Astrocyte (in vitro differentiated cells and primary cell): ENCODE measurements at places on chromosomes 7 and 10.

GRCh38 chr10:33073641-33074415 is 115.8 kb upstream of the ITGB1 start:
- DNase-seq = no peak

DNA sequence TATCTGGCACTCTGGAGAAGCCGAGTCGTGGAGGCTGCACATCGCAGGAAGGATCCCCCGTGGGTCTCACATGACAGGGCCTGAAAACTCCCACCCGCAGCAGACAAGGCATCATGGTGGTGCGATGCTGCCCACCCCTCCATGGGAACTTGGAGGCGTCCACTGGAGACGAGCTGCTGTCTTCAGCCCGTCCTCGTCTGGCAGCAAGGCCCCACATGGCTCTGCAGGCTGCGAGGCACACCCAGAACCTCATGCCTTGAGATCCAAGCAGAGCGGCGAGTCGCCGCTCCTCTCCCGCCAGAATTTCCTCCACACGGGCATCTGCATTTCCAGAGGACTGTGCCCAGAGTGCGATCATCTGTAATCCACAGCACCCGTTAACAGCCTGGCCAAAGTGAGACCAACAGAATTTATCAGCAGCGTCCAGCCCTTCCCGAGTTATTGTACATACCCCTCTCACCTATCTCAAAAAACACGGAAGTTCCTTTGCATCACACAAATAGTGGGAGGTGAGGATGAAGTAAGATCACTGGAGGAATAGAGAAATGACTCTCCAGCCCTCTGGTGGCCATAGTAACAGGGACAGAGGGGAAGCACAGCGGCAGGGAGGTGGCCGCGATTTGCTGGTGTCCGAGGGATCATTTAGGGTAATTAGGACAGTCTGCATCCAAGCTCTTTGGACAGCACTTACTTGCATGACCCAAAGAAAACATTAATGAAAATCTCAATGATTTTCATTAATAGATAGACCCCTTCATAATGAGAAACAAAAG is 292.4 kb downstream of the USP6NL start:
- no peak for DNase-seq

GRCh38 chr7:21915140-21915539 is 30.6 kb downstream of the CDCA7L start:
- DNase-seq = no peak

- peak; percentile 41 for DNase-seq
Observed at GRCh38 chr7:42351316-42351935, 114.4 kb upstream of the GLI3 start.

- DNase-seq = no peak
Observed at GRCh38 chr10:47261121-47261520, 38.9 kb upstream of the GDF10 start.

DNA sequence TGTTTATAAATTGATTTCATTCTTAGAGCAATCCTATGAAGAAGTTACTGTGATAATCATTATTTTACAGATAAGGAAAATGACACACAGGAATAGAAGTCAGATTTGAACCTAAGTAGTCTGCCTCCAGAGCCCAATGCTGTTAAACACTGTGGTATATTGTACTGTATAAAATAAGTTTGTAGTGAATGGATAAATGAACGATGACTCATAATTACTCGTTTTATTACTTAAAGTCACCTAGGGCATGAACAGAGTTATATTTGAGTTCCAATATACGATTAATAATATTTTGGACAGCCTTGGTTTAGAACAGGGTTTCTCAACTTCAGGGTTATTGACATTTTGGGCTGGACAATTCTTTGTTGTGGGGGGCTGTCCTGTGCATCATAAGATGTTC is 7.8 kb upstream of the BTRC start:
- DNase-seq = no peak

- no peak for DNase-seq
Observed at GRCh38 chr10:110844617-110844881, 27.2 kb upstream of the PDCD4 start.

- no peak for DNase-seq
Observed at GRCh38 chr10:6058682-6059475, 3.3 kb downstream of the IL2RA start.

GRCh38 chr10:6345404-6345803 is 142.7 kb downstream of the PFKFB3 start:
- DNase-seq = no peak

- DNase-seq = no peak
Observed at GRCh38 chr10:5812283-5813090, 747 bp downstream of the GDI2 start.
